ENCODE measurements at places on chromosomes 16 and 17.

DNA sequence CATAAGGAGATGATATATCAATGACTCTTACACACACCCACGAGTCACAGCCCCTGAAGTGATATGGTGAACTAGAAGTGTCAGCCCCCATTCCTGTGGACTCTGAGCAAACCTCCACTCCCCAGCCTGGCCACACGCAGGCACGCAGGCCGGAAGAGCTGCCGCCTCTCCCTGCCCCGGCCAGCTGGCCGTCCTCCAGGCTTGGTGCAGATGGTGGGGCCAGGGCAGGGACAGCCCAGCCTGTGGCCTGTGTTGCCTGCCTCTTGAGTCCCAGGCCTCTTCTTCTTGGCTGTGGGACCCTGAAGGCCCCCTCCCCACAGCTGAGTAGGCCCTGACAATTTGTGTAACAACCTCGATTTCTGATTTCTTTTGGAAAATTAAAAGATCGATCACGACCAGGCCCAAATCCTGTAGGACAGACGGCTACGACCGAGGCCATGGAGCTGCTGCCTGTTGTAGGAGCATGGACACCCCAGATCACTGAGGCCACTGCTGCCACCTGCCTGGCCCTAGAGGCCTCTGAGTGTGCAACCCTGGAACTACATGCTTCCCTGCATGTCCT is 10.0 kb upstream of the MPRIP start:
- no peak for DNase-seq

DNA sequence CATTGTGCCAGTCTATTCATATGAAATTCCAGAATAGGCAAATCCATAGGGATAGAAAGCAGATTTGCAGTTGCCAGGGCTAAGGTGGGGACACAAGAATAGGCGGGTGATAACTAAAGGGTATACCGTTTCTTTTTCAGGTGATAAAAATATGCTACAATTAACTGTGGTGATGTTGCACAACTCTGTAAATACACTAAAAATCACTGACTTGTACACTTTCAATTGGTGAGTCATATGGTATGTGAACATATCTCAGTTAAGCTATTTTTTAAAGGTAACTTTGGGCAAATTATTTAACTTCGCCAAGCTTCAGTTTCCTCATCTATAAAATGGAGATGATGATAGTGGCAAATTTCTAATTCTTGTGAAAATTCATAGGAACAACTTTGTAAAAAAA is 65.9 kb downstream of the CDYL2 start:
- no peak for DNase-seq

GRCh38 chr16:15811481-15812400 is 45.1 kb downstream of the MYH11 start:
- peak; percentile 33 for DNase-seq

GRCh38 chr16:79210607-79211006 is 389.9 kb downstream of the MAF start:
- no peak for DNase-seq

- DNase-seq: no peak
These were observed 607.3 kb upstream of the GOT2 start for GRCh38 chr16:59341368-59341767.

GRCh38 chr17:64403881-64404460 is 13.3 kb upstream of the PECAM1 start:
- no peak for DNase-seq

GRCh38 chr17:65855245-65855644 is 293.8 kb upstream of the AXIN2 start:
- no peak for DNase-seq
